SHP77 (cell line): ENCODE measurements at places on chromosomes 13 and 19.

DNA sequence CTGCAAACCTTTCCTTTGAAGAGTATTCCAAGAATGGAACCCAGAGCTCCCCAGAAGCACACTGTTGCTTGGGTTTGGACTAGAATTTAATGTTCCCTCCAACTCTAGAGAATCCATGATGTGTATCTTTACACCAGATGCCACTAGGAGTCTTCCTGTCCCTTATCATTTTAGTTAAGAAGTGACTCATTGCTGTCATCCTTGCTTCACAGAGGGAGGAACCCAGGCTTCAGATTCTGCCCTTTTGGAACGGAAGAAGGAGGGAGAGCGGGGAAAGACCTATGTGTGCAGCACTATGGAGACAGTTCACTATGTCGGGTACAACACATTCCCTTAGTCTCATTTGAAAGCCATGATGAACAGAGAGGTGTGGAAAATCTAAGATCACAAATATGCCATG, 2.1 kb upstream of the ATP12A start:
- DNase-seq, result no peak

DNA sequence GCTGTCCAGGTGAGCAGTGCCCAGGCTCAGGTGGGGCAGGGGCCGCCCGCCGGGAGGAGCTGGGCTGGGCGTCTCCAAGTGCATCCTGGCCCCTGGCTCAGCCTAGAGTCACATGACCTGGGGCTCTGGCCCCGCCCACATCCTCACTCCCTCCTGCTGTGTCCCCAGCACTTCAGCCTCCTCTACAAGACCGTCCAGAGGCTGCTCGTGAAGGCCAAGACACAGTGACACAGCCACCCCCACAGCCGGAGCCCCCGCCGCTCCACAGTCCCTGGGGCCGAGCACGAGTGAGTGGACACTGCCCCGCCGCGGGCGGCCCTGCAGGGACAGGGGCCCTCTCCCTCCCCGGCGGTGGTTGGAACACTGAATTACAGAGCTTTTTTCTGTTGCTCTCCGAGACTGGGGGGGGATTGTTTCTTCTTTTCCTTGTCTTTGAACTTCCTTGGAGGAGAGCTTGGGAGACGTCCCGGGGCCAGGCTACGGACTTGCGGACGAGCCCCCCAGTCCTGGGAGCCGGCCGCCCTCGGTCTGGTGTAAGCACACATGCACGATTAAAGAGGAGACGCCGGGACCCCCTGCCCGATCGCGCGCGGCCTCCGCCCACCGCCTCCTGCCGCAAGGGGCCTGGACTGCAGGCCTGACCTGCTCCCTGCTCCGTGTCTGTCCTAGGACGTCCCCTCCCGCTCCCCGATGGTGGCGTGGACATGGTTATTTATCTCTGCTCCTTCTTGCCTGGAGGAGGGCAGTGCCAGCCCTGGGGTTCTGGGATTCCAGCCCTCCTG, 16.8 kb upstream of the CELF5 start:
- DNase-seq, result no peak

DNA sequence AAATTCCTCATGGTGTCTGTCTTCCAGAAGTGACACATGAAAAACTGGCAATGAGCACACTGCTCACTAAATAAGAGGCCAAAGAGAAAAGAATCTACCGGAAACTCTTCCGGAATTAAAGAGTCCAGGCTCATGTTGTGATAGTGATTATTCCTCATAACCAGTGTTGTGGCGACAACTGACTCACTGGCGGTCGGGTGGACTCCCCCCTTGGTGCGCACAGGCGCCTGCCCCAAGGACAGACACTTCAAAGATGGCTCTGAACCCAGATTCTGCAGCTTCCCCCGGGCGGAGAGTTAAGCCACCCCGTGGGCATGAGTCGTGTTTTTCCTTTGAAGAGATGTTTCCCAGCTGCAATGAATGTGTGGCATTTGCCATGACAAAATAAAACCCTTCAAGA, 10.3 kb downstream of the IL17D start:
- no peak for DNase-seq

DNA sequence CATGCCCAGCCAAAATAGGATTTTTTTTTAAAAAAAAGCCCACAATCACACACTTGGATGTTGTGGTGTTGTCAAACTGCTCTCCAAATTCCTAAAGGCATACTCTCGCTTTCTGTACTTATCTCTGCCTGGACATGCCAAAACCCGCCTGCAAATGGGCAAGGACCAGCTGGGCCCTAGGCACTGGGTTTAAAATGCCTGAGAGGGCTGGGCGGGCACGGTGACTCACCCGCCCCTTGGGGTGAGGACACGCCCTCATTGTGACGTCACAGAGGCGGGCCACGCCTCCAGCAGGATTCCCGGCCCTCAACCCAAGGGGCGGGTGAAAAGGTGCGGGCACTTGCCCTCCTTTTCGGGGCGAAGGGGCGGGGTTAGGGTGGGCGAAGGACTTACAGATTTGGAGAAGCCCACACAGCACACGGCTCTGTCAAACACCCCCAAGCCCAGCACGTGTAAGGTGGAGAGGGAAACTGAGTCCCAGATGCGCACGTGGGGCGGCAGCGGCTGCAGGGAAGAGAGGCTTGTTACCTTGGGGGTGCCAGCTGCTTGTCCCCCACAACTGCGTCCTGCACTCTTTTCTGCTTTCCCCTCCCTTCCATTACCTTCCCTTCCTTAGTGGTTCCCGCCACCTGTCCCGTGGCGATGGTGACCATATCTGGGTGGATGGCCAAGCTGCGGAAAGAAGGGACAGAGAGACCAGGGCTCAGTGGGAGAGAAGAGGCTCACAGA, 6.6 kb downstream of the EML2 start:
- DNase-seq, result peak; percentile 46

GRCh38 chr13:102203718-102204117, 198.1 kb downstream of the FGF14 start:
- DNase-seq, result no peak
